ENCODE measurements at places on chromosomes 2 and 18.

DNA sequence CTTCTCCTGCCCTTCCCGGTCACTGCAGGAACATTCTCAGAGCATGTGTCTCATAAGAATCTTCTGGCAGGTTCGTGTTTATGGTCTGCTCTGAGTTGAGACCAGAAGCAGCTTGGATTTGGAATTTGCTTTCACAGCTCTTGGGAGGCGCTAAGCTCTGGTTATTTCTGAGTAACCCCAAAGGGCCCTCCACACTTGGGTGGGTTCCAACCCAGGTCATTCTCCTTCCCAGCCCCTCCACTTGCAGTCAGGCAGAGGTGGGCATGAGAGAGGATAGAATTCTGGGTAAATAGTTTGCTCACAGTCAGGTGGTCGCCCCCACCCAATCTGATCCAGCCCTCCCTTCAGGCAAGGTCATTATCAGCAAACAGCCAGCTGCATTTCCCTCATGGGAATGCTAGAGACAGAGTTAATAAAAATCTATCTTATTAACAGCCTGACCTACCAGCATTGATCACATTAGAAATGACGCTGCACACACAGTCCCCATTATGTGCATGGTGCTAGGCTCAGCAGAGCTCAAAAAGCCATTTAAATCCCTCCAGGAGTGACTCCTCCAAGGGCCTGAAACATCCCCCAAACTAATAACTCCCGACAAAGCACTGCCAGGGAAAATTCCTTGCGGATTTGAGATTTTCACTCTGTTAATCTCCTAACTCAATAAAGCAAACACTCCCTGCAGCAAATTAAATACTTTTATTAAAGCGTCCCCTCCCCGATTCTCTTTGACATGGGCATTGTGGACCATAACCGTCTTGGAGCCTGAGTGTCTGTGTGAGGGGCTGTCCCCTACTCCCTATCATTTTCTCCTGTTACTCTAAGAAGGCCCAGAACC lies 61.9 kb downstream of the SLC4A5 start:
- DNase-seq = no peak

- no peak for DNase-seq
Measured at GRCh38 chr18:58615140-58616132, 13.5 kb downstream of the ALPK2 start.

DNA sequence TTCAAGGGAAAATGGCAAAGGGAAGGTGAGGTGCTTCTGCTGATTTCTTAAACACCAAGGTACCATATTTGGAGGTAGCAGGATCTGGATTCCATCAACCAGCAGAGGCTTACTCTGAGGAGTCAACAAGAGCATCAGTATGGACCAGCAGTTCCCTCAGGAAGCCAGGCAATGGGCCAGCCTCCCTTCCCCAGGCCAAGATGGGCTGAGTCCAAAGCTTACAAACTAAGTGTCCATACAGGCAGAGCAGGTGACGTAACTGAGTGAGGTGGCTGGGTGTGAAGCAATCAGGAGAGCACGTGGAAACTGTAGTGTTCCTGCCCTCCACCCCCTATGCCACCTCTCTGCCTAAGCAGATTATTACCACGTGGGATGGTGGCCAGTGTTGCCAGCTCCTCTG lies 134.2 kb upstream of the HNRNPA3 start:
- DNase-seq = no peak

GRCh38 chr18:25019931-25020330 lies 332.0 kb downstream of the ZNF521 start:
- DNase-seq = no peak

- DNase-seq = no peak
Measured at GRCh38 chr2:59956981-59957380, 596.5 kb downstream of the BCL11A start.

DNA sequence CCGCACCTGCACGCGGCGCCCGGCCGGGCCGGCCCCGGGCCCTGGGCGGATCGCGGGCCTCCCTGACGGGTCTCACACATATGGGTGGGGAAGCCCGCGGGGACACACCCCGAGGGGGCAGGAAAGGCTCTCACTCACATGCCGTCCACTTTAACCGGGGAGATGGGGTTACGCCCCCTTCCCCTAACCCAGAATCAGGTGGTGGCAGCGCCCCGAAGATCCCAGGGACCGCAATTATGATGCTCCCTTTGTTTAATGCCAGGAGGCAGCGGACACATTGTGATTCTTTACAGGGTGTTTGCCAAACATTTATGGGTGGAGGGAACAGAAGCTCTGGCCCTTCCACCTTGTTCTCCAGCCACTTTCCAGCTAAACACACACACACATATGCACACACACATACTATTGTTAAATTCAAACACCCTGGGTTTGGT lies 424 bp upstream of the ANKRD44 start:
- no peak for DNase-seq

DNA sequence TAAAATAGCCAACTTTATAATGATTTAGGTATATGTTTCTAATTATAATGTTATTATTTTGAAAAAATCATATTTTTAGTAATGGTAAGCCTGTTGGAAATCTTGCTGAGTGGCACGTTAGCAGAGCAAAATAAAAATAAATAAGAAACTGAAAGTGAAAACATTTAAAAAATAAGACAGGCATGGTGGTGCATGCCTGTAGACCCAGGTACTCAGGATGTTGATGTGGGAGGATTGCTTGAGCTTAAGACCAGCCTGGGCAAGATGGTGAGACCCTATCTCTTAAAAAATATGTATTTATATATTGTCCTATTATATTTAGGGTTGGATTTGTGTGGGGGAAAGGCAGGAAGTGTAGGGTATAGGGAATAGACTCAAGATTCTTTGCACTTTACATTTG lies 15.8 kb upstream of the ANKRD12 start:
- DNase-seq = no peak

DNA sequence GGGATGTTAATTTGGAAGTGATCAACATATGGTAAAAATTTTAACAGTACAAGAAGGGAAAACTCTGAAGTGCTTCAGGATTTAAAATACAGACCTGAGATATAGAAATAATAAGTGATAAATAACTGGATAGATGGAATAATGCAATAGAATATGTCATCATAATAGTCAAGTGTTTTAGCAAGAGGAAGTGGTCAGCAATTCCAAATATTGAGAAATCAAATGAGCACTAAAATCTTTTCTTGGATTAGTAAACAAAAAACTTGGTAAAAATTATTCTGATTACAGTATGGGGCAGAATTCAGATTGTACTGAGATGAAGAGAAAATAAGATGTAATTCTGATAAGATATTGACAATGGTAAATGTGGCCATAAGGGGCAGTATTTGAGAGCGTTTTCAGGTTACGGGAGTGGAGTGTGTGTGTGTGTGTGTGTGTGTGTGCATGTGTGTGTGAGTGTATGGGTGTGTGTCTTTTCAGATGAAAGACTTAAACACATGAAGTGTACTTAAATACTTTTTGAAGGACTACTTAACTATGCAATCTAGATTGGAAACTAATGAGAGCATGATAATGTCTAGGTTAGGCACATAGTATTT lies 217.9 kb upstream of the ITGA4 start:
- DNase-seq = no peak

- DNase-seq = no peak
Measured at GRCh38 chr2:71683070-71683469, 229.7 kb downstream of the DYSF start.

- DNase-seq = peak; percentile 28
Measured at GRCh38 chr2:85710687-85711577, 16.8 kb downstream of the GNLY start.

DNA sequence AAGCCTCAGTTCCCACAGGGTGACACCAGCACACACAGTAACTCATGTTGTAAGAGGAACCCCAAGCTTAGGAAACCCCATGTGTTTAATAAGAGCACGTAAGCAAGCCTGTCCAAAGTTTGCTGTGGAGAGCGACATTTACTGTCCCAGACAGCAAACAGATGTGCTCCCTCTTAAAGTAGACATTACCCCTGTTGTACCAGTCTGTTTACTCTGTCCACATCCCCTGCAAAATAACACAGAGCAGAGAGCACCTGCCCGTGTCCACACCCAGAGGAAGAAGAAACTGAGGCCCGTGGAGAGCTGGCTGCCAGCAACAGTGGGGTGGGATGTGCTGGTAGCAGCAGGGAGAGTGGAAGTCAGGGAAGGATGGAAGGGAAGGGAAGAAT lies 243.5 kb downstream of the GBX2 start:
- no peak for DNase-seq

DNA sequence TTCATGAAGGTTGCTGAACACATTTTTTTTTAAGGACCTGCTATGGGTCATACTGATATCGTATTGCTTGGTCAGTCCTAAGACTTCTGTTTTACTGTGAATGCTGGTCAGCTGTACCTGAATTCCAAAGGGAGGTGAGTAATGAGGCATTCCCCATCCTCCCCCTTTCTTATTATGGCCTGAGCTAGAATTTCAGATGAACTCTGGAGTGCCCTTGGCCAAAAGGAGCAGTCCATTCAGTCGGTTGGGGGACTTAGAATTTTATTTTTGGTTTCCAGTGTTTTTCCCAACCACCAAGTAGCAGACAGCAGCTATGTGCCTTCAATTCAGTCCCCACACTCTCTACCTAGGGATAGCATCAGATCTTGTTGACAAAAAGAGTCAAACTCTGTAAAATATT lies 26.9 kb upstream of the PDCL3 start:
- no peak for DNase-seq

DNA sequence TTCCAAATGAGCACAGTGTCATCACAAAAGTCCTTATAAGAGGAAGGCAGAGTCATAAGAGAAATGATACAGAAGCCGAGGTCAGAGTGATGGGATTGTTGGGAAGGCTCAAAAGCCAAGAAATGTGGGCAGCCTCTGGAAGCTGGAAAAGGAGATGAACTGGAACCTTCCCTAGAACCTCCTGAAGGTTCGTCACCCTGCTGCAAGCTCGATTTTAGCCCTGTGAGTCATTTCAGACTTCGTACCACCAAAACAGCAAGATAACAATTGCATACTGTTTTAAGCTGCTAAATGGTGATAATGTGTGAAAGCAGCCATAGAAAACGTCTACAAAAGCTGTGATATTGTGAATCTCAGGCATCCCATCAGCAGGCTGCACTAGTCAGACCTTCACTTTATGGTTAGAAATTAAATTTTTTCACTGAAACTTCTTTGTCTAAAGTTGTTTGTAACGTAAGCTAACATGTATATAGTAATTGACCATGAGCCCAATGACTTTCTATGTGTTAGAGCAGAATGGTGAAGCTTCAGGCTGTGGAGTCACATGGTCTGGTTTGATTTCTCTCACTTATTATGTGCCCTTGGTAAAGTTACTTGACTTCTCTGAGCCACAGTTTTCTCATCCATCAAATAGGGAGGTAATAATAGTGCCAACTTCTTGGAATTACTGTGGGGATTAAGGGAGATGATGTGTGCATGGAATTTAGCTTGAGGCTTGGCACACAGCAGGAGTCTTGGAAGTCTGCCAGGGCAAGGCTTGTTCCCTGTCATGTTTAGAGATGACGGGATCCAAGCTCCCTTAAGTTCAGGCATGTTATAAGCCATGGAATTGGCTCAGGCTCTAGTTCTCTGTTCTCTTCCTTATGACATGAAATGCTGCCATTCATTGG lies 132.0 kb upstream of the CCDC195 start:
- no peak for DNase-seq

GRCh38 chr2:174527101-174527721 lies 40.4 kb upstream of the GPR155 start:
- no peak for DNase-seq

GRCh38 chr2:175852879-175853615 lies 149.0 kb downstream of the LNPK start:
- DNase-seq = no peak

DNA sequence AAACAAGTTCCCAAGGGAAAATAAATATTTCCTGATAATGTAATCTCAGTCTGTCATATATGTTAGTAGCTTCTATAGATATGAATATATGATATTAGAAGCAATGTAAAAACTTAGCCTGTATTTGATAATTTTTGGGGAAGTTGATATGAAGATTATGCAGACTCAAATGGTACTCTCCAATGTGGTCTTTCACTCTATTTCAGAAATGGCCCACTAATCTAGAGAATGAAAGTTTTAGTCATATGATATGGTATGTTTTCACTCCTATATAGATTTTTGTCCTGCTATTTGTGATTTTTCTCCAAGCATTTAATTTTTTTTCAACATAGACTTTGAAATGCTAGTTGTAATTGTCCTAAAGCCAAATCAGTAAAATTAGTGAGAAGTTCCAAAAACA lies 236.7 kb upstream of the BOD1L2 start:
- no peak for DNase-seq

- DNase-seq = no peak
Measured at GRCh38 chr2:75226099-75226498, 26.8 kb upstream of the TACR1 start.

DNA sequence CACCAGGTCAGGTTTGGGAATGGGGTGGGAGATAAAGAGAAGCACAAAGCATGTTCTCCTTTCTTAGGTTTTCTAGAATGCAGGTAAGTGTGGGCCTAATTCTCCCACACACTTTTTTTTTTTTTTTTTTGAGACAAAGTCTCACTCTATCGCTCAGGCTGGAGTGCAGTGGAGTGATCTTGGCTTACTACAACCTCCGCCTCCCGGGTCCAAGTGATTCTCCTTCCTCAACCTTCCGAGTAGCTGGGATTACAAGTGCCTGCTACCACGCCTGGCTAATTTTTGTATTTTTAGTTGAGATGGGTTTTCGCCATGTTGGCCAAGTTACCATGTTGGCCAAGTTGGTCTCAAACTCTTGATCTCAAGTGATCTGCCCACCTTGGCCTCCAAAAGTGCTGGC lies 26.3 kb downstream of the LIPG start:
- no peak for DNase-seq

DNA sequence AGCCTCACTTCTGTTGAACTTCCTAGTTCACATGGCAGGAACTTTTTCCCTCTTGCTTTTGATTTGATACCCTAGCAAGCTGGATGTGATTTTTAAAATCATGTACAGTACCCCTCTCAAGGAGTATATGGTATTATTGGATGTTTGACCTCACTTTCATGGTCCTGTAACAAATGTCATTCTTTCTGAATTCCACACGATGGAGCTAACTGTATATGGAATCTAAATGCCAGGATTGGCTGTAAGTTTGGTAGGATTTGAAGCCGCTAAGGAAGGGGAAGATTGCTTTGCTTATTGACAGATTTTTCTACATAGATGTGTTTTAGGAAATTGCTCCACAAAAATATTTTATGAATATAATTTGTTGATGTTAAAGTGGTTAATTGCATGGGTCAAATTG lies 18.3 kb downstream of the MAIP1 start:
- DNase-seq = peak; percentile 33
